Stimulated activated CD8-positive, alpha-beta memory T cell treated with anti-CD3 and anti-CD28 coated beads, Interleukin-7, amount 100 ng/mL, for 1 hour (primary cell): ENCODE measurements at places on chromosomes 2 and 18.

- DNase-seq, result no peak
These were observed 153.6 kb downstream of the COL4A4 start for GRCh38 chr2:227010433-227010832.

DNA sequence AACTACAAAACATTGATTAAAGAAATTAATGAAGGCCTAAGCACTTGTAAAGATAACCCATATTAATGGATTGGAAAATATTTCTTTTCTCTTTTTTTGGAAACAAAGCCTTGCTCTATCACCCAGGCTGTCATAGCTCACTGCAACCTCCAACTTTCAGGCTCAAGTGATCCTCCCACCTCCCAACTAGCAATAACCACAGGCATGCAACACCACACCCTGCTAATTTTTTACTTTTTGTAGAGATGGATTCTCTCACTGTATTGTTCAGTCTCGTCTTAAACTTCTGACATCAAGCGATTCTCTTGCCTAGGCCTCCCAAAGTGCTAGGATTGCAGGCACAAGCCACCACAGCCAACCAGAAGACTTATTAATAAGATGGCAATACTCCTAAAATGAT lies 73.4 kb upstream of the NDUFV2 start:
- DNase-seq, result no peak

DNA sequence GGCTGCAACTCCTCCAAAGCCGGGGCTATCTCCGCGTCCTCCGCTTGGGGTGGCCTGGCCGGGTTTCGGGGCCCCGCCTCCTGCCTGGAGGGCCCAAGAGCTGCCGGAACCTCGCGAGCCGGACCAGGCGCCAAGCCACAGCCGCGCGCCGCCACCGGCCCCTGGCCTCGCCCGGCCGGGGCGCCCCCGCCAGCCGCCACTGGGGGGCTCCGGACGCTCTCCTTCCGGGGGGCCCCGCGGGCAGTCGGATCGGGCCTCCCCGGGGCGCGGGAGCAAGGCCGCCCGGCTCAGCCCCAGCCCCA lies 17.4 kb upstream of the HAAO start:
- no peak for DNase-seq

- DNase-seq, result no peak
These were observed 47.7 kb upstream of the PLB1 start for GRCh38 chr2:28447943-28448792.

GRCh38 chr2:156006721-156007618 lies 325.6 kb downstream of the NR4A2 start:
- DNase-seq, result no peak

GRCh38 chr2:173989160-173989883 lies 24.1 kb upstream of the SP3 start:
- no peak for DNase-seq

DNA sequence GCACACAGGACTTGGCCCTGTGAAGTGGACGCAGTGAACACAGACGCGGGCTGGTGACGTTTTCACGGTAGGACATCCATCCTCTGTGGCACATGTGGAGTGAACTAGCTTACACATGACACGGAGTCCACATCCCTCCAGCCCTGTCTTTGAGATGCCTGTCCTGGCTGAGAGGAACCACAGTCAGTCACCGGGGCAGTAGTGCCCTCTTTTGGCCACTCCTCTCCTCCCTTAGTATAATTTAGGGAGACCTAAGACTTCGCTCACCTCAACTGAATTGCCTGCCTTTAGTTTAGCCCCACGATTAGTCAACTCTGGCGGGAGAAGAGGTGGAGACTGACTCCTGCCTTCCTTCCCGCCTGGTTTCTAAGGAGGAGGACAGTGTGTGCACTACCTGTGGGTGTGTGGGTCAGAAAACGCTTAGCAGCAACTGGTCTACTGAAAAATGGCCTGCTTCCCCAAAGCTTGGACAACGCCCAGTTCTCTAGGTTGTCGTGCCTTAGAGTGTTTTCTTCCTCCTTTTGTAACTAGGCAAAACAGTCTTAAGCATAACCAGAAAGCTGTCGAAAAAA lies 70.6 kb downstream of the MBP start:
- DNase-seq, result no peak

- DNase-seq, result no peak
These were observed 604 bp upstream of the SIX3 start for GRCh38 chr2:44940732-44941464.

GRCh38 chr2:174777347-174778084 lies 13.2 kb upstream of the CHRNA1 start:
- no peak for DNase-seq

- no peak for DNase-seq
These were observed 25.8 kb upstream of the CABYR start for GRCh38 chr18:24112874-24113615.

DNA sequence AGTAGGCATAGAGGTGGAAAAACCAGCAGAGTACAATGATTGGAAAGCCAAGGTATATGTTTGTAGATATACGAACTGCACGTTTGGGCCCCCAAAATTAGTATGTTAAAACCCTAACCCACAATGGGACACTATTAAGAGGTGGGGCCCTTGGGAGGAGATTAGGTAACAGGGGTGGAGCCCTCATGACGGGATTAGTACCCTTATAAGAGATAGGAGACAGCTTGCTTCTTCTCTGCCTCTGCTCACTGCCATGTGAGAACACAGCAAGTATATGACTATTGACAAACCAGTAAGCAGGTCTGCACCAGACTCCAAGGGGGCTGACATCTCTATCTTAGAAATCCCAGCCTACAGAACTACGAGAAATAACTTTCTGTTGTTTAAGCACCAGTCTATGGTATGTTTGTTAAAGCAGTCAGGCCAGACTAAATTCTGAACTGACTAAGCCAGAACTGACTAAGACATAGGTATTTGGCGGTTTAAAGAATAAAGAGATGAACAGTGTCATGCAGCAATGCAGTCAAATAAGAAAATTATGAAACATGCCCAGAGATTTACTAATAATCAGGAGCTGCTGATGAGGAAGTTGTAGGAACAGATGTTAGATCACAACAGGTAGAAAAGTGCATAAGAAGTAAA lies 182.9 kb downstream of the DYM start:
- DNase-seq, result no peak

DNA sequence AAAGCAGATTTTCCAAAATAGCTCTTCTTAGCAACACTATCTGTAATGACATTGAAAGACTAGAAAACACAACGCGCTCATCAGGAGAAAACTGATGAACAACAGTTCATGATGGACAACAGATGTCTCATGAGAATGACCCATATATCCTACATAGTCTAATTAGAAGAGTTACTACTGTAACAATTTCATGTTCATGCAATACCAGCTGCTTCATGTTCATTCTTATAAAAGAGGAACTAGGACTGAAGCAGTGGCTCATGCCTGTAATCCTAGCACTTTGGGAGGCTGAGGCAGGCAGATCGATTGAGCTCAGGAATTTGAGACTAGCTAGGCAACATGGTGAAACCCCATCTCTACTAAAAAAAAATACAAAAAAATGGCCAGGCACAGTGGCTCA lies 22.7 kb downstream of the TRAPPC8 start:
- DNase-seq, result no peak

DNA sequence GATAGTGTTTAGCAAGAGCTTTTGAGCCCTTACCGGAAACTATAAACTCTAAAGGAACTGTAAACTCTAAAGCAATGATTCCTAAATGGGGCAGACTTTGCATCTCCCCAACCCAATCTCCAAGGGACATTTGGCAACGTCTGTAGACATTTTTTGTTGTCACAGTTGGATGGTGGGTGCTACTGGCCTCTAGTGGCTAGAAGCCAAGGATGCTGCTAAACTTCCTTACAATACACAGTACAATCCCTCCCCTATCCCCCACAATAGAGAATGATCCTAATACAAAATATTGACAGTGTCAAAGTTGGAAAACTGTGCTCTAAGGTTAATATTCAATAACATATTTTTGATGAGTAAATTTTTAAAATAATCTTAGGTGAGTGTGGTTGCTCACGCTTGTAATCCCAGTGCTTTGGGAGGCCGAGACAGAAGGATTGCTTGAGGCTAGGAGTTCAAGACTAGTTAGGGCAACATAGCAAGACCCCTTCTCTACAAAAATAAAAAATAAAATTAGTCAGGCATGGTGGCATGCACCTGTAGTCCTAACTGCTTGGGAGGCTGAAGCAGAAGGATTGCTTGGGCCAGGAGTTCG lies 66.7 kb downstream of the PTPN4 start:
- DNase-seq, result no peak

DNA sequence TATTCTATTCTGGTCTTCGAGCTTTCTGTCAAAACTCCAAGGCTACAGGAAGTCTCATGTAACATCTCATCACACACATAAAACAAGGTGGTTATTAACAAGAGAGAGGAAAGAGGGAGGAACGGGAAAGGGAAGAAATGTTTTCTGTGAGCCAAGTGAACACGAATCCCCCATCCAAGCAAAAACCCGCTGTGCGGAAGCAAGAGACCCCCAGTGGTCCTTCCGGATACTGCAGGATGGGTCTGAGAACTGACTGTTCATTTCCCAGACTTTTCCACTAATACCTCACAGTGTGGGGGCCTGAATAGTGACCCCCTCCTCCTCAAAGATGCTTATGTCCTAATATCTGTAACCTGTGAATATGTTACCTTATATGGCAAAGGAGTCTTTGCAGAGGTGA lies 19.0 kb upstream of the DIPK1C start:
- no peak for DNase-seq

DNA sequence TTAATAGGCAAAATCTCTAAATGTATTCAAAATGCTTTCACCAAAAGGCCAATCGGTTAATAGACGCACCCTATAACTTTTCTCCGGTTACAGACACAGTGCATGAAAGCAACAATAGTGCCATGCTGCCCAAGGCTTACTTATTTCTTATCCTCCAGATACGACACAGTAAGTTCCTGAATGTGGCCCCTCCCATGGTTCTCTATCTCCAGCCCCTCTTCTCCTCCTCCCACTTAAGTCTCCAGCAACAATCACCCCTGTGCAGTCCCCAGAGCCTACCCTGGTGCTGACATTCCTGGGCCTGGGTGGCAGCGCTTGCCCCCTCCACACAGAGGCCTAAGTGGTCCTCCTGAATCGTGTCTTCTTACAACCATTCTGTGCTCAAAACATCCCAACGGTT lies 3.6 kb downstream of the KIDINS220 start:
- no peak for DNase-seq

- no peak for DNase-seq
These were observed 102.9 kb downstream of the CLIP4 start for GRCh38 chr2:29218071-29218470.

DNA sequence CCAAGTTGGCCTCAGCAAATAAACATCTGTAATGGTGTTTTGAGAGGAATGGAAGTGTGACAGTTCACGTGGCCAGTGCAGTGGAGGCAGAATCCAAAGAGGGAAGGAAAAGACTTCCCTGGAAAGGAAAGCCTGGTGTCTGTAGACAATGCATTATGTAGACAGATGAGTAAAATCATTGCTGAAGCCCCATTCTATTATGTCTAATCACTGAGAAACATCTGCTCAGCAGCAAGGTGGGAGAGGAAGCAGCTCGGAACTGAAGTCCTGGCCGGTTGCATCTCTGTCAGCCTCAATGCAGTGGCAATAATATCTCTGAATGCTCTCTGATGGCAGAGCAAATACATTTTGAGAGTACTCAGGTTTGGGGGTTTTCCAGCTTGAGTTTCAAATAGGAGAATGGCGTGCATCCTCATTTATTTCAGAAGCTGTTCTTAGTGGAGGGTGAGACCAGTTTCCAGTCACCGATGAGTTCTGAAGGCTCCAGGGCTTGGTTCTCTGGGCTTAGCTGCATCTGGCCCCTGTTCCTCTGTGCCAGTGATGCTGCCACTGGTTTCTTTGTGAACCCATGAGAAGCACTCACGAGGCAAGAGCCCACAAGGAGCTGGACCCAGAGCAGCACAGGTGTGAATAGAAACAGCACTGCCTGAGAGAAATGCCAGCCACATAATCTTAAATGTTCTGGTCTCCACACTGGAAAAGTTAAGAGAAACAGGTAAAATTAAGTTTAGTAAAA lies 63.3 kb downstream of the RPIA start:
- DNase-seq, result no peak

DNA sequence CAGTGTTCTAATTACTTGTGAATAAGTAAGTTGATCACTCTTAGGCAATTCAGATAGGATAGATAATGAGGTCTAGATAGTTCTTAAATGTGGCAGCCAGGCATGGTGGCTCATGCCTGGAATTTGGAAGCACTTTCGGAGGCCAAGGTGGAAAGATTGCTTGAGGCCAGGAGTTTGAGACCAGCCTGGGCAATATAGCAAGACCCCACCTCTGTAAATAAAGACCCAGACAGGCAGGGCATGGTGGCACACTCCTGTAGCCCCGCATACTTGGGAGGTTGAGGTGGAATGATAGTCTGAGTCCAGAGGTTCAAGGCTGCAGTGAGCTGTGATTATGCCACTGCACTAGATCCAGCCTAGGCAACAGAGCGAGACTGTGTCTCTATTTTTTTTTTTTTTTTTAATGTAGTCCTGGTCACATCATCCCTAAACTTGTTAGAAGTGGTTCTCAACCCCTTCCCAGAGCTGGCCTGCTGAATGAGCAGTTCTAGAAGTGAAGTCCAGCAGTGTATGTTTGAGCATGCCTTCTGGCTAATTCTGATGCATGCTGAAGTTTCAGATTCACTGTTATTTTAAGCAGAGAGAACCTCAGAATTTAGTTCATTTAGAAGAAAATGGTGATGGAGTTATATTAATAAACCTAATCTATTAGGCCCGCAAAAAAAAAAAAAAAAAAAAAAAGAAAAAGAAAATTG lies 306.2 kb downstream of the PRKCE start:
- DNase-seq, result no peak

DNA sequence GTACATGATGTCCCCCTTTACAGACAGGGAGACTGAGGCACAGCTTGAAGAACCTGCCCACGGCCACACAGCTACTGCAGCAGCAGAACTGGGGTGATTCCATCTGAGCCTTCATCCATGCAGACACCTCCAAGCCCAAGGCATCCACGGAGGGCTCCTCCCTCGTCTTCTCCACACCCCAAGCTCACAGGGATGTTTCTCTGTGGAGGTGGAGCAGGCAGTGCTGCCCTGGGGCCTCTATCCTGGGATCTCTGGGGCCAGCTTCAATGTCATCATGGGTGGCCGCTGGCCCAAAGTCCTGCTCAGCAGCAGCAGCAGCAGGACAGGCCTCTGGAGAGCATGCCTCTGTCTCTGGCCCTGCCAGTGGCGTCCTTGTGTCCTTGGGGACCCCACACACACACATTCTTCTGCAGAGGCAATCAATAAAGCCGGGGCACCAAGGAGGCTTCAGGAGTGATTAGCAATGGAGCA lies 31.2 kb downstream of the ADI1 start:
- no peak for DNase-seq

- DNase-seq, result no peak
These were observed 478.7 kb upstream of the MYT1L start for GRCh38 chr2:2809771-2810170.
